CD4-positive, alpha-beta T cell treated with Interleukin-1 beta for 1 hour (primary cell): ENCODE measurements at places on chromosomes 1 and 21.

- DNase-seq = no peak
Measured at GRCh38 chr1:240663169-240663879, 51.4 kb upstream of the GREM2 start.

GRCh38 chr1:111747282-111747734 lies 8.1 kb upstream of the INKA2 start:
- DNase-seq = peak; percentile 68

- DNase-seq = no peak
Measured at GRCh38 chr21:27306206-27306605, 339.3 kb upstream of the ADAMTS5 start.

GRCh38 chr1:81439046-81439823 lies 361.5 kb upstream of the ADGRL2 start:
- DNase-seq = no peak

- no peak for DNase-seq
Measured at GRCh38 chr1:66296370-66296769, 237.6 kb upstream of the SGIP1 start.

DNA sequence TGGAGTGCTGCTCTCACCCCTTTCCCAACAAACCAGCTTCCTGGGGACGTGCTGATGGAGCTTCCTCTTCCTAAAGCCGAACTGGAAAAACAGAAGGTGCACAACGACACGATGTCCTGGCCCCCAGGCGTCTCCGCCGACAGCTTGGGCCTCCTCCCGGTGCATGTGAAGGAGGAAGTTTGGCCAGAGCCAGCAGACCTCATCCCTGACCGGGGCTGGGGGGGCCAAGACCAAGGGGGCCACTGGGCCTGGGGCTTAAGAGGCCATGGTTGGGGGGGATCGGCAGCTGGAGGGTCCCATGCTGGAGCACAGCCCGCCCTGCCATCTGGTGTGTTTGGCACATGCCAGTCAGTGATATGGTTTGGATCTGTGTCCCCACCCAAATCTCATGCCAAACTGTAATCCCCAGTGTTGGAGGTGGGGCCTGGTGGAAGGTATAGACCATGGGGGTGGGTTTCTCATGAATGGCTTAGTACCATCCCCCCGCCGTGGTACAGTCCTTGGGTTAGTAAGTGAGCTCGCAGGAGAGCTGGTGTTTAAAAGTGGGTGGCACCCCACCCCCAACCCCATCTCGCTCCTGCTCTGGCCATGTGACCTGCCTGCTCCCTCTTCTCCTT lies 6.4 kb downstream of the HES4 start:
- no peak for DNase-seq

DNA sequence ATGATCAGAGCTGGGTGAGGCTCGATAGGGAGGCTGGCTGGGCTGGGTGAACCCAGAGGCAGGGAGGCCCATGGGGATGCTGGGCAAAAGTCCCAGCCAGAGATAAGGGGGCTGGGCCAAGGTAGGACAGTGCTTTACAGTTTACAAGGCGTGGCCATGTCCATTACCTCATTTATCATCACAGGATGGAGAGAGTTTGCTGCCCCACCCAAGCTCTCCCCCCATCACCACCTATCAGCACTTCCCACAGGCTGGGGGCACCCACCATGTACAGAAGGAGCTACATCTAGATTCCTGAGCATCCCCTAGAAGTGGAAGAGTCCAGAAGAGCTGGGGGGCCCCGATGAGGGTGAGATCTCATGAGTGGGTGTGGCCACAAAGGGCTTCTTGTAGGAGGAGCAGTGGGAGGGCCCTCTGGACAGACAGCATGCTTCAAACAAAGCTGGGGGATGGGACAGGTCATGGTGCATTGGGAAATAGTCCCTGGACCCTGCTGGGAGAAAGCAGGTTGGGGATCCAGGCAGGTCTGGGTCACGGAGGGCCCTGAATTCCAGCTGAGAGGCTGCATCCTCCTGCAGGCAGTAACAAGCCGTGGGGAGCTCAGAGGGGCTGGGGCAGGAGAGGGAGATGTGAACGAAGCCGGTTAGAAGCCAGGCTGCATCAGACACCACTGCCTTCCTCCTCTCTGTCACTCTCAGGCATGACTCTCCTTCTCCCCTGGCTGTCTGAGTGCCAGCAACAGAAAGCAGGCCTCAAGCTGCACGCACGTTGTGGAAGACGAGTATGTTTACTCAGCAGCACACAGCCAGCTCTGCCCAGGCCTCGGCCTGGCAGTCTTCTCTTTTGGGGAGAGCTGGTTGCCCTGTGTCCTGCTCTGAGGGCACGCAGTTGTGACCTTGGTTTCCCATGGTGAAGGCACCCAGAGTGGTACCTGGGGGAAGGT lies 202.3 kb downstream of the HIVEP3 start:
- DNase-seq = no peak

GRCh38 chr1:168504064-168504837 lies 39.5 kb downstream of the XCL2 start:
- peak; percentile 77 for DNase-seq

GRCh38 chr1:227948493-227949260 lies 945 bp upstream of the WNT9A start:
- no peak for DNase-seq

DNA sequence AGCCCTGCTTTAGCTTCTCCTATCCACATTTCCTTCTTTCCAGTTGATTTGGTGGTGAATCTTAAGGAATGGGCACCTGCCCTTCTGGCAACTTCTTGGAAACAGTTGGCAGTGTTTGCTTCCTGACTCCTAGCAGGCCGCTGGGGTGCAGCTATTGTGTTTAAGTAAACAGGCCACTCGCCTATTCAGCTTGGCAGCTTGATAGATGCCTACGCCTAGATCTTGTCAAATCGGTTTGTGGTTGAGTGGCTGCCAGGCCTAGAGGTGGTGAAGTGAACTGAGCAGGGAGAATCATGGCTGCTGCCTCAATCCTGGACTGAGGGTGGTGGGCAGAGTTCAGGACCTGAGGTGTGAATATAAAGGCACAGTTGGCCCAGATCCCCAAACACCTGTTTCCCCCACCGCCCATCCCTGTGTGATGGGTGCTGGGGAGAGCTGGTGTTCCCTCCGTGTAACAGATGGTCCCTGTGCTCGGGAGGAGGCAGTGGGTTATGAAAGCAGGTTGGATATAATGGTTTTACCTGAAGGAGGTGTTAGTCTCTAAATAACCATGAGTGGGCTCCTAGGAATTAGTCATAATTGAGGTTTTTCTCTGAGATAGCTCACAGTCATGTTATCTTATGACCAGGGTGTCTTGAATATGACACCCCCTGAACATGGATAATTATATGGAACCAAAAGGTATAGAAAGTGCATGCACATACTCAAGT lies 940 bp upstream of the PLA2G2C start:
- peak; percentile 45 for DNase-seq

DNA sequence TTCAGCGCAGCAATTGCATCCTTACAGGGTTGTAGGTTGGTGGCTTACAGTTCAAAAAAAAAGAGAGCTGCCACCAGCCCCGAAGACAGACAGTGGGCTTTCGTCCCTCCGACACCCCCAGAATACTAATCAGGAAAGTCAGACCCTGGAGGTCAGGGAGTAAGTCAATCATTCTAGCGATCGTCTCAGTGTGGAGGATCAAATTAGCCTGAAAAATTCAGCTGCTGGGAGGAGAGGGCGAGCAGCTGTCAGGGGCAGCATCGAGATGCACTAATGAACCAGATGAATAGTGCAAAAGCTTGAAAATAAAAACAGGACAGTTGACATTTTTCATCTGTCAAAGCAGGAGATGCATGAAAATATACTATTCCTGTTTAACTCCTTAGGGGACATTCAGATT lies 138.4 kb downstream of the NEK7 start:
- DNase-seq = no peak

DNA sequence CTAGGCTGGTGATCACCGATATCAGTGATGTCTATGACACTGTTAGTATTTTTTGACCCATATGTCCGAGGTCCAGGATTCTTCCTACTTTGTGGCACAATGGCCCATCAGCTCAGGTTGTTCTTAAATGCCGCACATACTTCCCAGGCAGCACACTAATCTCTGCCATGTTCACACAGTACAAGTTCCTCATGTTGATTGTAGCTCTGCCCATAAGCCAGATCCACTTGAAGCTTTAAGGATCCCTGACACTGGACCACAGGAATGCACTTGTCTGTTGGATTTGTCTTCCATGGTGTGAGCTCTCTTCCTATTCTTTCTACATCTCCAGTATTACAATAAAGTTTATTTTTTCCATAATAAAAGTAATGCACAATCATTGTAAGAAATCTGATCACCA lies 69.5 kb downstream of the DDX20 start:
- no peak for DNase-seq

DNA sequence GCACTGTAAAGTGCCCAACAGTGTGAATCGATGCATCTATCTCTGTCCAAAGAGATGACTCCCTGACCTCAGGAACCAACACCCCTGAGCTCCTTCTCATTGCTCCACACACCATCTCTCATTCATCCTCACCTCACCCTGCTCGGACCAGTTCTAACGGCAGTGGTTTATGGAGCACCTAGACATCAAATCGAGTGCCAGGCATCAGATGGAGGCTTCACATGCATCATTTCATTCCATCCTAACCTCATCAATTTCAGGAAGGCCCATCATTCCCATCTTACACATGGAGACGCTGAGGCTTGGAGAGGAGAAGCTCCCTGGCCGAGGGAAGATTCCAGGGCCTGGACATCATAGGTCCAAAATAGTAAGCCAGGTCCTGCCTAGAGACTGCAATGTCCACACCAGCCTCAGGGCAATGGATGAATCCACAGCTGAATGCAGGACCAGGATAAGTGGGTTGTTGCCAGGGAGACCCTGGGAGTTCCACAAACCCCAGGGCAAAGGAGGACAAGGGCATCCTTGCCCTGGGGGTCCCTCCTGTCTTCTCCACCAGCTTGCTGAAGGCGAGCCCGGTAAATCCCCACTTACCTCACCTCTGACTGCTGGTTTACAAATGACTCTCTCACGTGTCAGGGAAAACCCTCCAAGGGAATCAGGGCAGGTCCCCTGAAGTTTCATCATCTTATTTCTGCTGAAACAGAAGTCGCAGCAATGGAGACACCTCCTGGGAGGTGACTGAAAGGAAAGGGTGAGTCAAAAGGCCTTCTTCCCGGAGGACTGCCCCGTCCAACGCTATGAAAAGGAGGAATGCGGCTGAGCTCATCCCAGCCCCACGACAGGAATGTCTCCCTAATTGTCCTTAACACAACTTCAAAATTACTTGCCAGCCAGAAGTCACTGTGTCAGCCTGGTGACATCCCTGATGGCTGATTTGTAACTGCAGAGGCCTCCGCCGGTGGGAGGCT lies 9.0 kb upstream of the IFFO2 start:
- no peak for DNase-seq

GRCh38 chr1:2859219-2859880 lies 57.9 kb upstream of the TTC34 start:
- DNase-seq = no peak

DNA sequence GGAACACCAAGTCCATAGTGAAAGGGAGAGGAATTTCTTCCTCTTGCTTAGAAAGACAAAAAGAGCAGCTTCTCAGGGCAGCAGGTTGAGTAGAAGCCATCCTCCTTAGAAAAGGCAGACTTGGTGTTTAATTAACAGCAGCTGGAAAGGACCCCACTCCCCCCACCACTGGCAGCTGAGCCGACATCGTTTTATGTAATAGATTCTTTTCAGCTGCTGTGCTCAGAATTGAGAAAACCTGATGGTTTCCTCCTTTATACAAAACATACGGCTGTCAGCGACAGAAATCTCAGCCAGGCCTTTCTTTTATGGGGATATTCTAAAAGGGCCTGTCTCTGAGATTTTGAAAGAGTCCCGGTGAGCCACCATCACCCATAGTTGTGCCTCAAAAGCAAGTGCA lies 49.9 kb downstream of the MAN1C1 start:
- no peak for DNase-seq

- DNase-seq = no peak
Measured at GRCh38 chr1:93753791-93754763, 72.4 kb upstream of the BCAR3 start.

- no peak for DNase-seq
Measured at GRCh38 chr1:113912594-113913311, 7.6 kb downstream of the DCLRE1B start.

DNA sequence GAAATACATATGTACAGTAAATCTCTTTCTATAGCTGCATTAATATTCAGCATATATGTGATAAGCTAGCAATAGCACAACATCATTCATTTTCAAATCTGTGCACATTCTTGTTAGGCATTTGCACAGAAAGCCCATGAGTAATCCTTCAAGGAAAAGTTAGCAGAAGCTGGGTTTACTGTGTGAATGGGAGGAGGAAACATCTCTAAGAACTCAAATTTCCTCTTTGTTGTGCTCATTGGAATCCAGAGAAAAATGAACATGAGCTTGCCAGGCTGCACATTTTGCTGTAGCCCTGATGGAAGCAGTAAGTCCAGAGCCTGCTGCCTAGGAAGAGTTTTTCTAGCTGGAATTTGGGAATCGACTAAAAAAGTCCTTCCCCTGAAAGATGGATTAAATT lies 214.2 kb upstream of the FOXD3 start:
- DNase-seq = no peak

DNA sequence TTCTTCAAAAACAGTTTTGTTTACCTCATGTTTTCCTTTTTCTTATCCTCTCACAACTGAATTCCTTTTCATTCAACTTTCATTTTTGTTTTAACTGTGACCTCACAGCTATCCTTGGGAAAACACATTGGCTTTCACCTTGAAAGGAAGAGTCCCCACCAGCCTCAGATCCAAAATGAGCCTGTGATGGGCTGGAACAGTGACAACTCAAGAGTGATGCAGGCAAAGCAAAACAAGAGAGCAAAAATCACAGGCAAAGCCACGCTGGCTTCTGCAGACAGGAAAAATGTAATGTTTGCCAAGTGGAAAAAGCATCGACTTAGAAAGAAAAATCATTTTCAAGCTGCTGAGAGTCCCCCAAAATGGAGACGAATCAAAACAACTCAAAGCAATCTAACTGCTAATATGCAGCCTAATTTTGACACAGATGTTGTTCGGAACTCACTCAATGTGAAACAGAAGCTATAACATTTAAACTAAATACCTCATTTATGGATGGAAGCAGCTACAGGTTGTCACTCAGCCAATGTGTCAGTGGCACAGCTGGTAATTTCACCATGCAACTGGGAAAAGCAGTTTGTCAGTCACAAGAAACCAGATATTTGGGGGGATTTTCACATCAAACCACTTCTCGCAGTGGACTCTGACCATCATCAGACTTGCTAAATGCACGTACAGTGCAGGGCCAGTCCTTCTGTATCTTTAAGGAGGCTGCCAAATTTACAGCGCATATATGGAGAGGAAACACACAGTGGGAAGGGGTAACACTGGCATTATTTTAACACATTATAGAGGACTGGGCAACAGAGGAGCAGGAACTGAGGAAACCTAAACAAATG lies 50.7 kb downstream of the ALG14 start:
- DNase-seq = no peak

GRCh38 chr1:206832352-206832880 lies 33.0 kb upstream of the IL20 start:
- no peak for DNase-seq

- DNase-seq = no peak
Measured at GRCh38 chr1:95625224-95625623, 391.2 kb downstream of the RWDD3 start.

- DNase-seq = no peak
Measured at GRCh38 chr1:58660105-58660504, 39.8 kb downstream of the MYSM1 start.

GRCh38 chr1:236057546-236057945 lies 7.3 kb downstream of the NID1 start:
- no peak for DNase-seq

GRCh38 chr1:94083681-94084080 lies 37.3 kb downstream of the ABCA4 start:
- no peak for DNase-seq

- no peak for DNase-seq
Measured at GRCh38 chr1:47298025-47298699, 15.8 kb downstream of the STIL start.
